ENCODE measurements at places on chromosomes 4 and X.

DNA sequence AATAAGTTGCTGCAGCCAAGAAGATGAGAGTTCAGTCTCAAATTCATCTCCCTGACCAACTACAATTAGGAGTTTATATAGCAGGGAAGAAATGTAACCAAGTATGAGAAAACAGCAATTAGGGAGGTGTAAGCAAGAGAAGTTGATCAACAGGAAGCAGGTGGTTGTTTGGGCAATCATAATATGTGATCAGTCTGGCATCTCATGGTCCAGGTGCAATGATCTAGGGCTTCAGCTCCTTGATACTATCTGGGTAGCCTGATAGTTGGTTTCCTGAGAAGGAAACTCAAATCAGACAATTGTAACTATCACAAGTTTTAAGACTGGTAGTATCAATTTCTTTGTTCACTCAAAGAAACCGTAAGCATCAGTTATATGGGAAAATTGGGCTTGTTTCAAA is 1574.3 kb upstream of the PABPC4L start:
- DNase-seq = no peak

GRCh38 chr4:186234367-186234766 is 7.1 kb downstream of the KLKB1 start:
- DNase-seq = no peak

- no peak for DNase-seq
Observed at GRCh38 chr4:109406337-109406931, 27.2 kb upstream of the SEC24B start.

- no peak for DNase-seq
Observed at GRCh38 chr4:43112139-43112538, 219.6 kb downstream of the GRXCR1 start.

DNA sequence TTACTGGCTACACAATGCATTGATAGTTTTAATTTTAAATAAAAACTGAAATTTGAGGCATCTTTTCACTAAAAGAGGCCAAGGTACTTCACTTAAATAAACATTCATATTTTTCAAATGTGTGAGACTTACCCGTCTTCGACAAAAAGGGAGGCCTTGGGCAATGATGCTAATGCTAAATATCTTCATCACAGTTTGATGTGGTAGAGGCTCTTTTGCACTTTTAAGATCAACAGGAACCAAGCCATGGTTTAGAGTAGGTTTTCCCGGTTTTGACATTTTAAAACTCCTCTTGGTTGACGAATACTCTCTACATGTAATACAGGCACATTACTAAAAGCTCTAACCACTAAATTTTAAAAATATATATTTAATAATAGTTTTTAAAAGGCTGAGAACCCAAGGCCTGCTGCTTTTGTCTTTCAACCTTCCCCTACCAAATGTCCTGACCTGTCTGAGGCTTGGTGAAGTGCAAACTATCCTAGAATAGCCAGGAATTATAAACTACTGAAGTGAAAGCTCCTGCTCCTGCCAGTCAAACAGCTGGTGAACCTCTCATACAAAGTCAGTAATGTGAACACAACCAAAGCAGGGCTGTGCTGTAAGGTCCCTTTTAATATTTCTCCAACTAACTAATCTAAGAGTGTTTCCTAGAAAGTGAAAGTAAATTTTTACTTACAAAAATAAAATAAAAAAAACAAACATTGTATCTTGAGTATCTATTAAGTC is 153.7 kb downstream of the FBXW7 start:
- DNase-seq = no peak

DNA sequence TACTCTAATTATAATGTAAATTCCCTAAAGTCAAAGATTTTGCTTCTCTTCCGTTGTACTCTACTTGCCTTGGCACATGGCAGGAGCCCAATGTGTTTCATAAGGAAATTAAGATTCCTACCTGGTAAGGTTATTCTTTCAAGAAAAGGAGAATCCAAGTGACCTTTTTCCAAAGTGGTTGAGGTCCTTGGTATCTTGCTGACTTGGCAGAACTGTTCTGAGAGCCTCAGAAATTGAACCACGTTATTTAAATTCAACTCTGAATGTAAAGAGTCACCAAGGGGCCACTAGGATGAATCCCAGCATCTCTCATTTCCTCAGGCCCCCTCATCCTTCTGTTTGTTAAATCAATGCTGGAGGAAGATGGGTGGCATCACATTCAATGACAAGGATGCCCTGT is 418.2 kb upstream of the MAGEB2 start:
- DNase-seq = no peak

DNA sequence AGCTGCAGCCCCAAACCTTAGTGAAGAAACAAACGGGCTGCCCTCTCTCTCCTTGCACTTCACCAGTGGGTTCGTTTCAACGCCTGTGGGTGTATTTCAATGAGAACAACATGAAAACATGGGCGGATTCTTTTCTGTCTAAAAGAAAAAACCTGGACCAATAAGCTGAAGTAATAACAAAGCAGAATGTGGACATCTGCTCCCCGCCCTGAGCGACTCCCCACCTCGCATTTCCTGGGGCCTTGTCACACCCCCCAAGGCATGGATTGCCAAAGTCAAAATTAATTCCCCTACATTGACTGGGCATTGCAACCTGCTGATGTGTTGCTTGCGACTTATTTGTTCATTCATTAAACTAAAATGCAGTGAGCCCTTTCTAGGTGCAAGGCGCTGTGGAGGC is 142.9 kb downstream of the BCOR start:
- no peak for DNase-seq

GRCh38 chrX:46573892-46574773 is 568 bp downstream of the CHST7 start:
- DNase-seq = no peak

GRCh38 chr4:41257257-41257901 is 651 bp downstream of the UCHL1 start:
- DNase-seq = no peak

- no peak for DNase-seq
Observed at GRCh38 chrX:10010686-10011085, 43.5 kb downstream of the CLDN34 start.

- DNase-seq = no peak
Observed at GRCh38 chr4:2103843-2104547, 44.9 kb downstream of the NAT8L start.

GRCh38 chrX:10842646-10843045 is 222.3 kb upstream of the MID1 start:
- no peak for DNase-seq

DNA sequence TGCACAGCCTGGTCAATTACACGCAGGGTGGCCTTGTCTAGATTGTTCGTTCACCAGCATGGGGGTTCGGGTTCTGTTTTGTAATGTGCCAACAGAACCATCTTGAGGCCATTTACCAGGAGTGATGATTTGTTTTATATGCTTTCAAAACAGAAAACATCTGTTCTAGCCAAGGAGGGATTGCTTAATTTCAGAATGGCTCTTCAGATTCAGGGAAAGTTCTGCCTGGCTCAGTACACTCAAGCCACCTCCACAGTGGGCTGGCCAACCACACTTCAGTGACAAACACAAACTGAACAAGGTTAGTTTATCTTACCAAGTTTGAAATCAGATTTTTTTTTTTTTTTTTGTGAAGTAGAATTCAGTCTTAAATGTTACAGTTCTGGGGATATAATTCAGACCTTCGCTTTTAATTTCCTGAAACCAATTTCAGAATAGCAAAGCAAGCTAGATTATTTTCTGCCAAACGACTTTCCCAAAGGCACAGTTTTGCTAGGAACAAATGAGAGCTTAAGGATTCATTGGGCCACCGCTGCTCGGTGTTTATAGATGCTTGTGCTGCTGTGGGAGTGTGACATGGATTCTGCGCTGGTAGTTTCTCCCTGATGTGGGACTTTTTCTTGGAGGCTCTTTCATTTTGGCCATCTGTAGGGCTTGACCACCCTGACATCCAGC is 23.4 kb downstream of the SMS start:
- no peak for DNase-seq

GRCh38 chr4:155837203-155837796 is 28.8 kb downstream of the ASIC5 start:
- no peak for DNase-seq

DNA sequence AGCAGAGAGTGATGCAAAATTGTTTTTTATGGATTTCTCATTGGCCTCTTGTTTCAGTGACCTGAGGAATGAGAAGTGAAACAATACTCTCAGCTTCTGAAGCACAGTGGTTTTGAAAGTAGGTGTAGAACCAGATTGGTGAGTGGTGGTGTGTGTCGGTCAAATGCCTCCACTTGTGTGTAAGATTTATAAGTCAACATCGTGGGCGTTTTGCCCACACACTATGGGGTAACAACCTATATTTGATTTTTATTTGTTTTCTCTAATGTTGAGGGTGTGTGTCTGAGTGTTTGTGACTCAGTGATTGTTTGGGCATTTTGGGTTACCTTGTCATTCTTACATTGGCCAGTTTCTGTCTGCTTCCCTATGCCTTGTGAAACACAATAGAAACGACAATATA is 23.3 kb downstream of the ADGRL3 start:
- DNase-seq = no peak

GRCh38 chrX:53261355-53261972 is 19.9 kb downstream of the IQSEC2 start:
- no peak for DNase-seq

DNA sequence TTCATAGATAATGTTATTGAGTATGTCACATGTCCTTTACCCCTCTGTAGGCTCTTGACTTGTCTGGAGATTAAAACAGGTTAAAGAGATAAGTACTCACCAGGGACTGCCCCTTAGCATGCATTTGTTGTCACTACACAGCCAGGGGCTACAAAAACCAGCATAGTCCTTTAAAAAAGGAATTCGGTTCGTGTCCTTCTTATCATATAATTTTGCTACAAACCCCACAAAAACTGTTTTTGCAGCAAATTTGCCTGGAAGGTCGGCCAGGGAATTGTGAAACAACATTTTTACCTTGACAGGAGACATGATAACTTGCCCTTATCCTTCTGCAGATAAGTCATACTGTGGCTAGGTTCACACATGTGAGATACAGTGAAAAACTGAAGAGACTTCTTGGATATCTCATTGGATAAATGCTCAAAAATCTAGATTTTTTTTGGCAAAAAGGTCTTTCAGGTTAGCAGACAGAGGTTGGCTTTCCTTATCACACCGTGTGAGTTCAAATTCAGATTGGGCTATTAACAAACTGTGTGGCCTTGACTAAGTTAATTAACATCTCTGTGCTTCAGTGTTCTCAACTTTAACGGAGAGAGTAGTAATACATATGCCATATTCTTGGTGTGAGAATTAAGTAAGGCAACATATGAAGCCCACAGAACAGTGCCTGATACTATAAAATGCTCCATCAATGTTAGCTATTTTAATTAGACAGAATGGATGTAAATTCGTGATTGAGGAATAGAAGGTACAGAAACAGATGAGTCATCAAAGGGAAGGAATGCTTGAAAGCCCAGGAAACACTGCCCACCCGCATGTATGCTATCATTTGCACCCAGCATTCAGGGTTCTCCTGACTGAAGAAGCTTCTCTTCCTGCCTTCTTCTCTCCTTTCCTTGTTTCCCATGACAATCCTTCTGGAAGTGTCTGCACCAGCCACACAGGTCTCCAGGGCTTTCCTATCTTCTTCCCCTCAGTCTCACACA is 30.0 kb downstream of the FAM9C start:
- DNase-seq = no peak

GRCh38 chr4:148192526-148192925 is 249.7 kb downstream of the NR3C2 start:
- DNase-seq = no peak

DNA sequence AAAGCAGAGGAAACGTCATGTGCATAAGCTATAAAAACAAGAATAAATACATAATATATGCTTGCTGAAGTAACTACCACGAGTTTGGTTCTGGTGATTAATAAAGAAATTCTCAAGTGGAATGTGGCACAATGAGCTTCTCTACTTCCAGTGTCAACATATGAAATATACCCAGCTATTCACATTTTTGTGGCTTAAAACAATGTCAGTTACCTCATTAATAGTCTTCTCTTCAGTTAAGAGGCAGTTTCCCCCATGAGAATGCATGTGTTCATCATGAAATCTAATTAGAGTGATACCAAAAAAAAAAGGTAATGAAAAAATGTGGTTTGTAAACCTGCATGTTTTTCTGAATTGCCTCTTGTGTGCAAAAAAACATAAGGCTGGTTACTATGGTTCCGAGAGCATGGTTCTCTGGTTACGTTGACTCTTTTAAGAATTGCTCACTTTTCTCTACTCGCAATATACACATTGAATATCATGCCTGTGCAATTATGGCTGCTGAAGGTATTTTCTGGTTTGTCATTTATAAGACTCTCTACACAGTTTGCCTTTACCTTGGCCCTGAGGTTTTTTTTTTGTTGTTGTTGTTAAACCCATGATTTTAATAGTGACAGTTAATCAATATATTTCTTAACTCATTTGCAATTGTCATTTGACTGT is 108.2 kb downstream of the PCDH7 start:
- no peak for DNase-seq

- no peak for DNase-seq
Observed at GRCh38 chrX:55908661-55909212, 191.2 kb downstream of the RRAGB start.

DNA sequence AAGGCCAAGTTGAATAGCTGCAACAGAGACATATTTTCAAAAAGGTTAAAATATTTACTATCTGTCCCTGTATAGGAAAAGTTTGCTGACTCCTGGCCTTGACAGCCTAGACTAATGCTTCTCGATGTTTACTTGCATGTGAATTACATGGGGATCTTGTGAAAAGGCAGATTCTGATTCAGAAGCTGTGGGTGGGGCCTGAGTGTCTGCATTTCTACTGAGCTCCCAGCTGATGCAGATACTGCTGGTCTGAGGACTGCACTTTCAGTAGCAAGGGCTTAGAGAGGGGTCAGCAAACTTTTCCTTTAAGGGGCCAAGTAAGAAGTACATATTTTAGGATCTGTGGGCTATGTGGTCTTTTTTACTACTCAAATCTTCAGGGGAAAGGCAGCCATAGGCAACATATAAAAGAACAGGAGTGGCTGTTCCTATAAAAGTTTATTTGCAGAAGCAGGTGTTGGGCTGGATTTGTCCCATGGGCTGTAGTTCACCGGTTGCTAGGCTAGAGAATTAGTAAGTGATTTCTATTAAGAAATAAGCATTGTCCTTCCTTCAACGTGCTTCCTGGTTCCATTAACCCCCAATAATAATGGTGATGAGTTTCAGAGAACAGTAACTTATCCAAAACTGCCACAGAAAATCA is 97.2 kb upstream of the PDE5A start:
- no peak for DNase-seq

GRCh38 chrX:118736394-118737010 is 9.1 kb downstream of the IL13RA1 start:
- DNase-seq = no peak

DNA sequence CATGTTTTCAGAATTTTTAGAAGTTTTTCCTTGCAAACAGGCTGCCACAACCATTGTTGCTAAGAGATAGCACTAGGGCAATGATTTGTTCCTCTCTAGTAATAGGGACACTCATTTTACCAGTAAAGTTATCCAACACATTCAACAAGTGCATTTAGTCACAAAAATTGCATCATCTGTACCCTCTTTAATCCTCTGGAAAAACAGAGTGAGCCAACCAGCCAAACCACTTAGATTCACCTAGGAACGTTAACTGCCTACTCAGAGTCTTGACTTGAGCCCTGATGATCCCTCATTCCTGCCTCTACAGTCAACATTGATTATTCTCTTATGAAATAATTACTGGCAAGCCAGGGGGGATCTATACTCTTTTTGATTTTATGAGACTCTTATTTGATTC is 17.0 kb upstream of the ADGRA3 start:
- DNase-seq = no peak
